SJSA1 (cell line): ENCODE measurements at places on chromosomes 3 and 15. TPM values are rescaled to one million over a fixed set of nuclear protein-coding genes. Genes with fewer than 3 reads are reported as not detected.

CASR gene
- total RNA-seq, result not detected in 2 replicates

- no peak for DNase-seq
Measured at GRCh38 chr3:32602206-32602605, 31.5 kb upstream of the DYNC1LI1 start.

GRCh38 chr15:40286061-40286532, 3.2 kb upstream of the ANKRD63 start:
- DNase-seq, result no peak

DNA sequence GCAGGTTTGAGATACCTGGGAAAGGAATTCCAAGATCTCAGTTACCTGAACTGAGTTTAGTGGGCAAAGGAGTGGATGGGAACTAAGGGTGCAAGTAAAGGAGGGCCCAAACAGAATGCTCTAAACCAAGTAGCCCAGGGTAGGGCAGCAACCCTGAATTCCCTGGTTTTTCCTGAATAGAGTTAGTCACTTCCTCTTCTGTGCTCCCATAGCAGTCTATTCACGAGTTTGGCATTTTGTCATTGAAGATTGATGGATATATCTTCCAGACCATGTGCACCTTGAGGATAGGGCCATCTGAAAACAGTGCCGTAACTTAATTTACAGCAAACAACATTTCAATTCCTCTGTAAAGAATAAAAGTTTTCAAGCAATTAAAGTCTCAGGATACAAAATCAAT, 18.5 kb upstream of the PTX3 start:
- DNase-seq, result no peak

DNA sequence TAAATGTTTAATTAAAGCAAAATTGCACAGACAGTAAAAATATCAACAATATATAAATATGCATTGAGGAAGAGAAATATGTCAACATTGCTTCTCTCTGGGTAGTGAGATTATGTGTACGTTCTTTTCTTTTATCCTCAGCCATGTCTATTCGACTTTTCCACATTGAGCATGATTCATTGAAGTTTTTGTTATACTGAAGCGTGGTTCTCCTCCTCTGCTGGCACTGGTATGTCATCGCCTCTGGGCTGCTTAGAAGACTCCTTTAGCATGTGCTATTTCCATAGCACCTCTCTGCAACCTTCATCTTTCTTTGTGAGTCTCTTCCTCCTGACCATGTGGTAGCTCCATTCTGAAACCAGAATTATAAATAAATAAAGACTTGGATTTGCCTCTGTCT, 65.8 kb upstream of the AKAP13 start:
- no peak for DNase-seq

ELP6 gene
- 28.7 and 39.1 TPM in 2 replicates for total RNA-seq

DNA sequence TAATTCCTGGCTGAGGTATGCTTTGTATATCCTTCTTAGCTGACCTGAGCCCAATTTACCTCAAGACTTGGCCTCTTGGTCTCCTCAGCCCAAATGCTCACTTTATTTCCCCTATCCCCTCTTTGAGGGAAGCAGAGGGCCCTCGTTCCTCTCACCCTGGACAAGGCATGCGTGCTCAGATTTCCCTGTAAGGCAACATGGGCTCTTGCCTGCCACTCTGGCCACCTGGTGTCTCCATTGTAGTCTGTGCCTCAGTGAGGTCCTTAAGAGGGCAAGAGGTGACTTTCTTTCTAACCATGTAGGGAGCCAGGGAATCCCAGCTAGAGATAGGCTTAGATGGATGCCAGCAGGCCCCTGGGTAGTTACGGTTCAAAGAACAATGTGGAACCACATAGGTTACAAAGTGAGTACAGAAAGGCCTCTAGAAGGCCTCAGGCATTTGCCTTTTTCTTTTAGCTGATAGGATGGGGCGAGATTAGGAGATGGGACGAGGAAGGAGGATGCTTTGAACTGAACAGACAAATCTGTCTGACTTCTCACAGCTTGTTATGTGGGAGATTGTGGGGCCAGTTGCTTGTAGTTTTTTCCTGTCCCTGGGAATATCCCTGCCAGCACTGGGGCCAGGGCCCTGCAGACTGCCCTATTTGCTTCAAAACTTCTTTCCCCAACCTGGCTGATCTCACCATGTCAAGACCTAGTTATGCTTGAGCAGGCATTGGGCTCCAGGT, 1.1 kb upstream of the INTS14 start:
- DNase-seq, result no peak

- DNase-seq, result no peak
Measured at GRCh38 chr15:47866446-47866845, 149.1 kb downstream of the SEMA6D start.

PLA2G4D gene
- not detected in 2 replicates for total RNA-seq

CLSTN2 gene
- 0.05 TPM in 1 of 2 replicates, not detected in the other for total RNA-seq

DET1 gene
- 4.2 and 5.5 TPM in 2 replicates for total RNA-seq

ZNF662 gene
- not detected in 2 replicates for total RNA-seq

DNA sequence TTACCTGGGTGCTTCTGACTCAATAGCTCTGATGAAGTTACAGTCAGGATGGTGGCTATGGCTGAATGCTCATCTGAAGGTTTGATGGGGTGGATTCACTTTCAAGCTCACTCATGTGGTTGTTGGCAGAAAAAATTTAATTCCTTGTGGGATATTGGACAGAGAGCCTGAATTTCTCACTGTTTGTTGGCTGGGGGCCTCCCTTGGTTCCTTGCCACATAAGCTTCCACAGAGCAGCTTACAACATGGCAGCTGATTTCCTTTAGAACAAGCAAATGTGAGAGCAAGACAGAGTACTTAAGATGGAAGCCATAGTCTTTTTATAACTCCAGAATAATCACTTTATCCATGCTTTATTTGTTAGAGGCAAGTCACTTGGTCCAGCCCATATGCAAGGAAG, 150.6 kb downstream of the PPM1L start:
- DNase-seq, result no peak

- no peak for DNase-seq
Measured at GRCh38 chr15:72233769-72234168, 2.8 kb upstream of the PKM start.

- no peak for DNase-seq
Measured at GRCh38 chr15:38479756-38480155, 25.8 kb downstream of the FAM98B start.

GRCh38 chr3:71694358-71694999, 30.7 kb downstream of the EIF4E3 start:
- peak; percentile 43 for DNase-seq

- no peak for DNase-seq
Measured at GRCh38 chr3:45544717-45545296, 49.7 kb upstream of the LIMD1 start.

DNA sequence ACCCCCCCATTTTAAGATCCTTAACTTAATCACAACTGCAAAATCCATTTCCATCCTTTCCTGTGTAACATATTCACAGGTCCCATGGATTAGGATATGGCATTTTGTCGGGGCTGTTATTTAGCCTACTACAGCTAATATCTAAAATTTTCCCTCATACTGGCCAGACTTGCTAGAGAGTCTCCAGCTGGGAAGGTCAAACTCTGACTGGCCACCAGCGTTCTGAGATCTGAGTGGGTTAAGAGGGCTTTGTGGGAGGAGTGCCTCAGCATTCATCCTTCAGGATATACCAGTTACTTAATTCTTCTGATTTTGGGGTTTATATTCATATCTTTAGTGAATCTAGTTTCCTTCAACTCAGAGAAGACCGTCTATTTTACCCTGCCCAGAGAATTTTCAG, 17.7 kb downstream of the TM4SF18 start:
- no peak for DNase-seq
